Cortex of kidney (tissue), 1 donor: ENCODE measurements at places on chromosomes 11 and 22.

- no peak for DNase-seq
These were observed 13.2 kb downstream of the PPM1F start for GRCh38 chr22:21939461-21939913.

DNA sequence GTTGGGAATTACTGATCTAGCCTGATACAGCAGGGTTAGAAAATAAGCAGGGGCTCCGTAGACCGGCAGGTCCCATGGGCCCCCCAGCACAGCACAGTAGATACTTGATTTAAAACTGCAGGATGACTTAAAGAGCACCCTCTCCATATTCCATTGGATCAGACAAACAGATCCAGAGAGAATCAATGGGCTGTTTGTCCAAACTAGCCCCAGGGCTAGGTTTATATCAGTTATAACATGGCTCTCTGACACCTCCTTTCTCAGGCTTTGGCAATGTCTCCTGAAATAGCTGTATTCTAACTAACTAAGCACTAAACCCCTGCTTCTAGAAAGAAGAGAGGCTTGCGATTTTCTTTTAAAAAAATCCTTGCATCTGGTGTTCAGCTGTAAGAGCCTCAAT, 100.4 kb upstream of the GALNT18 start:
- no peak for DNase-seq

DNA sequence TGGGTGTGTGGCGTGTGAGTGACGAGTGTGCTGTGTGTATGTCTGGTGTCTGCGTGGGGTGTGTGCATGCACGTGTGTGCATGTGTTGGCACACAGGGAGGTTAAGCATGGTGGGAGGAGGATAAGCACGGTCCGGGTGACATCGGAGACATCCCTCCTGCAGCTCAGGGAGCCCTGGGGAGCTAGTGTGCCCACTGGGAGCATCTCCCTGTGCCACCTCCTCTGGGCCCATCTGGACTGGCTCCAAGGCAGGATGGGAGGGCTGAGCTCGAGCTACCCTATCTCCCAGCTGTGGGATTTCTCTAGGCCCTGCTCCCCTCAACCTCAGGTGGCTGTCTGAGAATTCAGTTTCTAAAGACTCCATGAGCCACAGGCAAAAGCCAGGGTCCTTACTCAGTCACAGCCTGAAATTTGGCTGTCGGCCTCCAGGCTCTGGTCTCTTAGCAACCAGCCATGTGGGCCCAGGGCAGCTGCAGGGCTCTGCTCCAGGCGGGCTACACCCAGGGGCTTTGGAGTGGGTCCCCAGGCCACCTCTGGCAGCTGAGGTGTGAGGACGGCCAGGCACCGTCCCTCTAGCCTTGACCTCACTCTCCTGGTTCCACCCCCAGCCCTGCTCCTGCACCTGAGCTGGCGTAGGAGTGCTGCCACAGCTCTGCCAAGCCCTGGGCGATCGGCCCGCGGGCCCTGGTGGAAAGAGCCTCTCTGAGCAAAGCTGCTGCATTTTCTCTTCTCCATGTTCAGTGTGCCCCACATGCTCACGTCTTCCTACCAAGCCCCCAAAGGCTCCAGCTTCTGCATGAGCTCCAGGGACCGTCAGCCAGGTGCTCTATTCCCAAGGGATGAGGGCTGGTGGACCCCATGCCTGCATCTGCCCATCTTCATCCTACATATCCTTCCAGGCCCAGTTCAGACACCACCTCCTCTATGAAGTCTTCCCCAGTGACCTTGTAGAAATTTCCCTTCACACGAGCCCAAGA, 39.7 kb downstream of the RTL6 start:
- no peak for DNase-seq

DNA sequence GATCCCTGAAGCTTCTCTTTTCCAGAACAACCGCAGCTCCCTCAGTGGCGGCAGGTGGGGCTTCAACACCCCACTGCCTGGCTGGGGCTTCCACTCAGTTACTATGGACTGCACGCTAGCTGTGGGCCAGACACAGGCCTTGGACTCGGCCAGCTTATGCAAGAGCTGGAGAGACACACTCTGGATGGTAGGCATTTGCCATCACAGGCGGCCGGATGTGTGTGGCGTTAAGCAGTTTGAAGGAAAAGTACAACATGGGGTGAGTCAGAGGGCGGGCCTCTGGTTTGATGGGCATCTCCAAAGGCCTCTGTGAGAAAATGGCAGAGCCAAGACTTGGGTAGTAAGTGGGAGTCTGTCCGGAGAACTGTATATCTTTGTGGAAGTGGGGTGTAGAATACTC, 17.6 kb downstream of the KCNJ4 start:
- no peak for DNase-seq

DNA sequence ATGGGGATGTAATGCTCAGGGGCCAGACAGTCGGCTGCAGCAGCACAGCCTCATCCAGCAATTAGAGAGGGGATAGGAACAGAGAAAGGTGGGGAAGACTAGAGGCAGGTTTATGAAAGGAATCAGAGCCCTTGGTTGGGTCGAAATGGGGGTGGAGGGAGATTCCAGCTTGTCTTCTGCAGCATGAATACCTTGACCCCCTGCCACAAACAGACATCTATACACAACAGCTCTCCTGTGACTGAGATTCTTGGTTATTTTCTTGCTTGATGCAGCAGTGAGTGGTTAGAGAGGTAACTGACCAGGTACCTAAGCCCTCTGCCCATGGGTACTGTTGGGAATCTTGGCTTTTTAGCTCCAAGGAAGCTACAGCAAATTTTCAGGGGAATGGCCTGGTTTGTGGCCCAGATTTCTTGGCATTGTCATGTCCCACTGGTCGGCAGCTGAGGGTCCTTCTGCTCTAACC, at the start of gene TRIM49D1:
Gene TRIM49D1 (minus strand): TSS at position 51 of the 466 bp plus-strand sequence. CDS start 4,535 bp downstream, outside the sequence.
- no peak for DNase-seq

GRCh38 chr11:12727563-12728211, 53.5 kb downstream of the TEAD1 start:
- DNase-seq, result no peak

- no peak for DNase-seq
These were observed 87.0 kb upstream of the THY1 start for GRCh38 chr11:119509969-119510401.

GRCh38 chr11:43913829-43914380, 28.5 kb upstream of the C11orf96 start:
- DNase-seq, result no peak

GRCh38 chr11:1192741-1193325, 30.0 kb upstream of the MUC5B start:
- DNase-seq, result no peak

GRCh38 chr11:46865340-46865739, 19.3 kb upstream of the CKAP5 start:
- no peak for DNase-seq

DNA sequence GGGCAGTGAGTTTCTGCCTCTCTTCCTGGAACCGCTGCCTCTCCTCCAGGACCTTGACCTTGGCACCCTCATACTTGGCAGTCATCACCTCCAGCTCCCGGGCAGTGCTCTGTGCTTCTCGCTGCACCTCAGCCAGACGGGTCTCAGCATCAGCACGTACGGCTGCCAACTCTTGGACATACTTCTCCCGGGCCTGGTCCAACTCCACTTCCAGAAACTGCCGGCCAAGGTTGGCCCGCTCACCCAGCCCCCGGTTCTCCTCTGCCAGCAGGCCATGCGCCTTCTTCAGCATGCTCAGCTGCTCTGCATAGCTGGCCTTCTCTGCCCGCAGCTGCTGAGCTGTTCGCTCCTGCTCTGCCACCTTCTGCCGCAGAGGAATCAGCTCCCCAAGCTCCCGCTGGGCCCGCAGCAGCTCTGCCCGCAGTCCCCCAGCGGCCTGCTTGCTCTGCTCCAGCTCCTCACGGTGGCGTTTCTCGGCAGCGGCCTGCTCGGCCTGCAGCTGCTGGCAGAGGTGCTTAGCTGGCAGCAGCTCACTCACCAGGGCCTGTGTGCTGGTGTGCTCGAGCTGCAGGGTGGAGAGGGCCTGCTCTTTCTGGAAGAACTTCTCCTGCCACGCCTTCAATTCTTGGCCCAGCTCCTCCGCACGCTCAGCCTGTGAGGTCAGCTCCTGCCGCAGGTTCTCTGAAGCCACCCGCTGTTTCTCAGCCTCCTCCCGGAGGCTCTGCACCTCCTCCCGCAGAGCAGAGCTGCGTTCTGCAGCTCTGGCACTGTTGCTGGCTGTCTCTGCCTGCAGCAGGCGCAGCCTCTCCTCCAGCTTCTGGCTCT, 14.4 kb downstream of the IL18BP start:
- no peak for DNase-seq

DNA sequence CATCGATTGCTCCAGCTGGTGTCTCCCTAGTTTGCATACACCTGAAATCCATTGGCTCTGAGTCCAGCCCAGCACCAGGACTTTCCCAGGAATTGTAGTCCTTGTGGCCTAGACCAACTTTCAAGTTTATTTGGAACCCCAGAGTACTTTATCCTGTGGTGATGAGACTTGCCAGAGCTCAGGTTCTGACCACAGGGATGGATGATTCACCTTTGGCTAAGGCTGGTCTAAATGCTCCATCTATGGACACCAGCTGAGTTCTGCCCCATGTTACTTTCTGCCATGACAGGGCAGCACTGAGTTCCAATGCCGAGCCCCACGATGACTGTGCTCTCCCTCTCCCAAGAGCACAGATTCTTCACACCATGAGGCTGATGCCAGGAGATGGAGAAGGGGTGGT, 17.3 kb upstream of the INSC start:
- no peak for DNase-seq

- no peak for DNase-seq
These were observed 2.3 kb upstream of the APOA4 start for GRCh38 chr11:116825434-116825833.

DNA sequence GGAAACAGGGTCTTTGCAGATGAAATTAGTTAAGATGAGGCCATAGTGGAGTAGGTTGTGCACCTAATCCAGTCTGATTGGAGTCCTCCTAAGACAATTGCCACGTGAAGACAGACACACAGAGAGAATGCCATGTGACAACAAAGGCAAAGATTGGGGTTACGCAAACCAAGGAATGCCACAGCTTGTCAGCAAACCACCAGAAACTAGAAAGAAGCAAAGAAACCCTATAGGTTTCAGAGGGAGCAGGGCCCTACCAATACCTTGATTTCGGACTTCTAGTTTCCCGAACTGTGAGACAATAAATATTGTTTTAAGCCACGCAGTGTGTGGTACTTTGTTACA, 8.2 kb upstream of the LAYN start:
- no peak for DNase-seq

GRCh38 chr11:95886462-95886861, 37.4 kb downstream of the MTMR2 start:
- no peak for DNase-seq

GRCh38 chr11:10807493-10808234, 1.1 kb downstream of the EIF4G2 start:
- no peak for DNase-seq

DNA sequence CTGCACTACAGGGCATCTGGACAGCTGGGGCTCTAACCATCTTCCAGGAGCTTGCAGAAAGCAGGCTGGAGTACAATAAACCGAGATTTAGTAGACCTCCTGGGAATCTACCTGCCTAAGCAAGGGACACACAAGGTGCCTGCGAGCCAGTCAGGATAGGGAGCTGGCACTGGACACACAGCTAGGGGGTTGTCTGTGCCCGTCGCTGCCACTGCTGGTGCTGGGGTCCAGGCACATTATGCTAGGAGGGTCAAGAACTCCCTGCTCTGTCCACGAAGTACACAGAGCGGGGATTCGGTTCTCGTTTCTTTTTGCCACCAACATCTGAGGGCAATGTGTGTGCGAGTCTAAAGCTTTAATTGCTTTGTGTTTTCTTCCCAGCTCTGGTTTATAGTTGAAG, 4.2 kb downstream of the RIC8A start:
- DNase-seq, result no peak

DNA sequence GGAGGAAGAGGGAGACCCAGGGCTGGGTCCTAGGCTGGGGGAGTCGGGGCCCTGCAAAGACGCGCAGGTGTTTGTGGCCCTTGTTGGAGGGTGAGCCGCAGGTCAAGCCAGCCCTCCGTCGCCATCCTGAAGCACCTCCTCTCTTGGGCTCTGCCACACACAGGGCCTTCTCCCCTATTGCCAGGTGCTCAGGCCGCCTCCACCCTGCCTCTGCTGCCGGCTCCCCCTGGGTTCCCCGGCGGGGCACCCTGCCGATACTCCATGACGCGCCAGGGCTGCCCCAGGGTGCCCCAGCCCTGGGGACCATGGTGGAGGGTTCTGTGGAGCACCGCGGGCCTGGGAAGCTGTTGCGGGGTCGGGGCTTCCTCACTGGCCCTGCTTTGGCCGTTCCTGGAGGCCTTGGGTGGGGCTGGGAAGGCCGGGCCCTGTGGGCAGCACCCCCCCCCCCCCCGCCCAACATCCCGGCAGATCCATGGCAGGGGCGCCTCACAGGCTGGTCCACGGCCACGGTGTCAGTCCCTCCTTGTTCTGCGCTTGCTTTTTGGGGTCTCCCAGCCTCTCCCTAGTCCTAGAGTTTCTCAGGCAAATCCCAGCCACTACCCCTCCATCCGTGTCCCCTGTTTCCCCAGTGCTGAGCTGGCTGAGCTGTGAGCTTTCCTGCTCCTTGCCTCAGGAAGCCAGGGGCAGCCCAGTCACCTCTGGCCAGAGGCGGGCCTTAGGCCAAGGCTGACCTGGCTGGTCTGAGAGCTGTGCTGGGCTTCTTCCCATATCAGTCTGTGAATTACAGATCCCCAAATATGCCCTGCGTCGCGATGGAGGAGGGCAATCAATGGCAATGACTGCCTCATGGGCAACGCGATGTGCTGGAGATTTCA, 2.3 kb upstream of the ADORA2A start:
- DNase-seq, result no peak

- DNase-seq, result no peak
These were observed 101.8 kb upstream of the CADM1 start for GRCh38 chr11:115605871-115606497.

GRCh38 chr22:29539105-29539504, 14.5 kb downstream of the THOC5 start:
- no peak for DNase-seq

DNA sequence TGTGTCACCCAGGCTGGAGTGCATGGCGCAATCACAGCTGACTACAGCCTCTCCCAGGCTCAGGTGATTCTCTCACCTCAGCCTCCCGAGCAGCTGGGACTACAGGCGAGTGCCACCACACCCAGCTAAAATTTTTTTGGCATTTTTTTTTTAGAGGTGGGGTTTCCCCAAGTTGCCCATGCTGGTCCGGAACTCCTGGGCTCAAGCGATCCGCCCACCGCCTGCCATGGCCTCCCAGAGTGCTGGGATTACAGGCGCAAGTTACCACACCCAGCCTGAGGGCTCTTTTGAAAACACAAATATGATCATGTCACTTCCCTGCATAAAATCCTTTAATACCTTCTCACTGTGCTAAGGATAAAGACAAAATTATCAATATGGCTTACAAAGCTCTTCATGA, 88.1 kb downstream of the MAML2 start:
- no peak for DNase-seq

- no peak for DNase-seq
These were observed 1.4 kb upstream of the OR4D11 start for GRCh38 chr11:59501931-59502330.
